NCI-H2029 treated with DMSO at 0.1 percent for 48 hours (cell line): ENCODE measurements at places on chromosomes 3 and 15.

GRCh38 chr3:49171119-49171774, at the start of gene KLHDC8B:
Gene KLHDC8B (plus strand): TSS chr3:49171598. CDS start chr3:49172770, 1,172 bp downstream.
- DNase-seq, result peak; percentile 26

GRCh38 chr3:76917436-76917835, 122.5 kb upstream of the ROBO2 start:
- no peak for DNase-seq

GRCh38 chr15:36617529-36618196, 38.2 kb downstream of the CDIN1 start:
- DNase-seq, result no peak

DNA sequence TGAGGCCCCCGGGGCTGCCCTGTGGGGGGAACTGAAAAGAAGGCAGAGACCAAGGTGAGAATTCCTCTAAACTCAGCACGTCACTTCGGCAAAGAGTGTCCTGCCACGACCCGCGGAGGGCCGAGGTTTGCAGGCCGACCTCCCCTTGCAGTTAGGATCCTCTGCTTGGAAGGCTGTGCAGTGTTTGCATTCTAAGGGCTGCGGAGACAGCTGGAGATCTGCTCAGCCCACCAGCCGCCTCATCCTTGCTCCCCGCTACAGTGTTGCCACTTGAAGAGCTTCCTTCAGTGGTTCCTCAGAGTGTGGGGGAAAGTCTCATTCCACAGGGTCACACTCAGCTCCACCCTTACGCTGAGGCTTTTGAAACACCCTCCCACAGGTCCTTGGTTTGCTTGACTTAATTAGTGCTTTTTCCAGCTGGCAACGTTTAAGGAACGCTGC, 10.8 kb downstream of the SLC51A start:
- DNase-seq, result no peak

- no peak for DNase-seq
Observed at GRCh38 chr15:74390647-74391288, 23.3 kb upstream of the CYP11A1 start.

DNA sequence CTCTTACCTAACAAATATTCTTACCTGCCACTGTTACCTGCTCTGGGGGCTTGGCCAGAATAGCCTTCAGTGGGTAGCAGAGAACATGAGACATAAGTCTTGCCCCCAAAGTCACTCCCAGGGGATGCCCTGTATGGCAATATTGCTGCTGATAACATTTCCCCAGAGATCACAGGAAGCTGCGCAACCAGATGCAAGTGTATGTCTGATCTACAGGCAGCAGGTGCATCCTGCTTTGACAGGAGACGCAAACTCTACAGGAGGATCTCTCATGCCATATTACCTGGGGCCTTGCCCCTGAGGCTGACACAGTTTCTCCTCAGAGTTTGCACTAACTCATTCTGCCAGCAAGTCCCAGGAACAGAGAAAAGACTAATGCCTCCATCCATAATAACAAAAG, 174.4 kb upstream of the LPP start:
- DNase-seq, result no peak
